ENCODE measurements at places on chromosomes 1 and 21.
A peak's percentile ranks its signal among the peaks of the same experiment; 100 is the strongest.

DNA sequence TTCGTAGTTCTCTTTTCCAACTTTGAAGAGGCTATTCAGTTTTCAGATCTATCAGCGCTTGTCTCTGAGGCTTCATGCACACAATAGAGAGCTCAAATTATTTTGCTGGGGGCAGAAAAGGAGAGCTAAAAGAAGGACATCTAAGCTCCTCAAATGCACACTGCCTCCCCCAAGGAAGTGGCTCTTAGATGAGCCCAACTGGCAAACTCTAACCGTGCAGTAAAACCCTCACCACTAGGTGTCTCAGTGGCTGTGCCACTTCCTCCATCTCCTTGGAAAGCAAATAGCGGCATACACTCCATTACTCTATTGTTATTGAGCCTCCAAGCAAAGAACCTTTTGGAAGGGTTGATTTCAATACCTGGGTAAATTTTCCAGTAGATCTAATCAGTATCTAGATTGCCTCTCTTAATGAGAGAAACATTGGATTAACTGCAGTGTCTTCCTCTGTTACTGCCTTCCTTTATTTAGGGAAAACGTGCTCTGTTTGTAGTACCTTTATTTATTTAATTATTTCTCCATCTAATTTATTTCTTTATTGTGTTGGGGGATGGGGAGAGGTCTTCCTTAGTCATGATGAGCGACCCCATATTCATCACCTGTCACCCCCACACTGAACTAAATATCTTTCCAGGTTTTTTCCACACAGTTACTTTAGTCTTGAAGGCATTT is 9.2 kb upstream of the SFPQ start:
- peak; percentile 78 for DNase-seq

DNA sequence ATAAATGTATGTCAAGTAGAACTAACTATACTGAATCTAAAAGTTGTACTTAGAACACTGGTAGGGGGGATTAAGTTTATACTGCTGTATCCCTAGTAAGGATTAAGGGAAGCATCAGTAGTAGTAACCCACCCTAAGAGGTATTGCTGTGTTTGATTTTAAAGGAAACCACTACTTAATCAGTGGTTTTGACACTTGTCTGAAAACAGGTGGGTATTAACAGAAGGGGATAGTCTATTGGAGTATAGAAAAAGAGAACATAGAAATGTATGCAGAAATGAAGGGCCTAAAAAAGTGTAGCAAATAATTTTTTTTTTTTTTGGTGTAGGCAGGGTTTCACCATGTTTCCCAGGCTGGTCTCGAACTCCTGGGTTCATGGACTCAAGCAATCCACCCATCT is 2.2 kb downstream of the MIGA1 start:
- DNase-seq: no peak

GRCh38 chr21:33755354-33755753 is 113.1 kb downstream of the ITSN1 start:
- no peak for DNase-seq

GRCh38 chr1:10402729-10403274 is 3.9 kb downstream of the PGD start:
- DNase-seq: no peak

DNA sequence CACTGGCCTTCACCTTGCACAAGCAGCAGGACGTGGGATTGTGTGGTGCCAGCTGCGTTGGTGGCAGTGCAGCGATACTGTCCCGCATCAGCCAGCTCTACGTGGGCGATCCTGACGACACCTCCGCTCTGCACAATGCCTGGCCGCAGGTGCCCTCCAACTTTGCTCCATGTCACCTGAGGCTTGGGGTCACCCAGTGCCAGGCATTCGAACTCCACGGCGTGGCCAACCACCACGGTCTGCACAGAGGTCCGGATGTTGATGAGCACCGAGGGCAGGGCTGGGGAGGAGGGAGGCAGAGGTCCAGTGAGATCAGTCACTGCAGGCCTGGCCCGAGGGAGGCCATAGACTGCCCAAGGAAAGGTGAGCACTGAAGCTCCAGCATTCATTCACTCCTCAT is 22.6 kb downstream of the LDLRAD2 start:
- DNase-seq: no peak

DNA sequence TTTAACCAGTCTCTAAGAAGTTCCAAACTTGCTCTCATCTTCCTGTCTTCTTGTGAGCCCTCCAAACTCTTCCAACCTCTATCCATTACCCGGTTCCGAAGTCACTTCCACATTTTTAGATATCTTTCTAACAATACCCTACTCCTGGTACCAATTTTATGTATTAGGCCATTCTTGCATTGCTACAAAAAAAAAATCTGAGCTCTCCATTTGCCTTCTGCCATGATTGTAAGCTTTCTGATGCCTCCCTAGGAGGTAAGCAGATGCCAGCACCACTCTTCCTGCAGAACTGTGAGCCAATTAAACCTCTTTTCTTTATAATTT is 91.5 kb upstream of the ARTN start:
- DNase-seq: no peak

DNA sequence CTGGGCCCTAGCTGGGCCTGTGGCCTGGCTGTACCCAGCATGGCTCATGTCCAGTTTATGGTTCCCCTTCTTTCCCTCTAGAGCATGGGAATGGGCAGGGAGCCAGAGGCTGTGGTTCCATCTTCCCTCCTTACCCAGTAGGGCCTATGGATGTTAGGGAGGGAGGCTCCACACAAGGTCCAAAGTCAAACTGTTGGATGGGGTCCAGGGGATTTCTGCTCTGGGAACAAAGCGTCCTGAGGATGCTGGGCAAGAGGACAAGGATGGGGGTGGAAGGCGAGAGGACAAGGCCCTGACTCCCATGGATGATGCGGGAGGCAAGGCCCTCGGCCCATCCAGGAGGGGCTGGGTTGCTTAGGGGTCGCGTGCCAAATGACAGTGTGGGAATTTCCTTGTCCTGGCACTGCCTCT is 17.3 kb downstream of the CSF1 start:
- DNase-seq: no peak

- DNase-seq: no peak
These were observed 2.0 kb downstream of the PBX1 start for GRCh38 chr1:164561007-164561406.

DNA sequence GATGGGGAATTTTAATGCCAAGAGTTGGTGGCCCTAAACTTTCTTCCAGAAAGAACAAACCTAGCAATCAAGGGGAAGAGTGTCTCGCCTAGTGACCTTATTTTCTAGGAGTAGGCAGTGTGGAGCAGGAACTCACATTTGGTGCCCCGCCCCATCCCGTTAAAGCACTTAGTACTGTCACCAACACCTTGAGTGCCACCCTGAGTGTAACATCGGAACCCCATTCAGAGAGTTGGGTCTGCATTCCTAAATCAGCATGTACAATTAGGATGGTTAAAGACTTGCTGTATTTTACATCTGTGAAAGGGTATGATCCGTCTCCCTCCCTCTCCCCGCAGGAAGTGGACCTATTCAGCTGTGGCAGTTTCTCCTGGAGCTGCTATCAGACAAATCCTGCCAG is 15.5 kb downstream of the ETS2 start:
- no peak for DNase-seq

DNA sequence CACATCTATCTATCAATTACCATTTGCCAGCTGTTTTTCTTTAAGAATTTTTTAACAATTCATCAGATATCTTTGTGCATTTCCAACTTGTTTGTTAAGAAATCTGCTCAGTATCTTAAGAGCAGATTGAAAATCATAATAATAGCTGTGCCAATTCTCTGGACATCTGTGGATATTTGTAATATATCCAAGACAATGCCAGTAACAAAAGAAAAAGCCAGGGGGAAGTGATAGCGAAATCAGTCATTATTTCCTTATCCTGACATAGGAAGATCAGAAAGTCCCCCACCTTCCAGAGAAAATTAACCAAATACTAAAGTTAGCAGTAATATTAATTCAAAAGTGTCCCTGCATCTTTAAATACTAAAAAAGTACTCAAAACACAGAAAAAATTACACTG is 217.1 kb downstream of the RERE start:
- DNase-seq: no peak

DNA sequence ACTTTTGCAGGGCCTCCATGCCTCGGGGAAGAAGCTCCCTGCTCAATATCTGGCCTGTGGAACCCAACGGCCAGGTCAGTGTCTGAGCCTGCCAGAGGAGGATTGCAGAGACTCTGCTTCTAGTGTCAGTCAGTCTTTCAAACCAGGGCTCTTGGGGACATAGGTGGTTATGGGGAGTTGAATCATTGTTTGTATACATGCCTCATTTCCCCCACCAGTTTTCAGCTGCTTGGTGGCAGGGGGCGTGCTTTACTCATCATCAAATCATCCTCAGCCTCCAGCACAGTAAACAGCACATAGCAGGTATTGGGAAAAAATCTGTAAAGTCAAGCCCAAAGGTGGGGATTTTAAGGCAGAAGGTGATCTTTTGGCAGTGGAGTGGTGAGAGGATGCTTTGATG is 17.4 kb upstream of the FAM89A start:
- DNase-seq: no peak

DNA sequence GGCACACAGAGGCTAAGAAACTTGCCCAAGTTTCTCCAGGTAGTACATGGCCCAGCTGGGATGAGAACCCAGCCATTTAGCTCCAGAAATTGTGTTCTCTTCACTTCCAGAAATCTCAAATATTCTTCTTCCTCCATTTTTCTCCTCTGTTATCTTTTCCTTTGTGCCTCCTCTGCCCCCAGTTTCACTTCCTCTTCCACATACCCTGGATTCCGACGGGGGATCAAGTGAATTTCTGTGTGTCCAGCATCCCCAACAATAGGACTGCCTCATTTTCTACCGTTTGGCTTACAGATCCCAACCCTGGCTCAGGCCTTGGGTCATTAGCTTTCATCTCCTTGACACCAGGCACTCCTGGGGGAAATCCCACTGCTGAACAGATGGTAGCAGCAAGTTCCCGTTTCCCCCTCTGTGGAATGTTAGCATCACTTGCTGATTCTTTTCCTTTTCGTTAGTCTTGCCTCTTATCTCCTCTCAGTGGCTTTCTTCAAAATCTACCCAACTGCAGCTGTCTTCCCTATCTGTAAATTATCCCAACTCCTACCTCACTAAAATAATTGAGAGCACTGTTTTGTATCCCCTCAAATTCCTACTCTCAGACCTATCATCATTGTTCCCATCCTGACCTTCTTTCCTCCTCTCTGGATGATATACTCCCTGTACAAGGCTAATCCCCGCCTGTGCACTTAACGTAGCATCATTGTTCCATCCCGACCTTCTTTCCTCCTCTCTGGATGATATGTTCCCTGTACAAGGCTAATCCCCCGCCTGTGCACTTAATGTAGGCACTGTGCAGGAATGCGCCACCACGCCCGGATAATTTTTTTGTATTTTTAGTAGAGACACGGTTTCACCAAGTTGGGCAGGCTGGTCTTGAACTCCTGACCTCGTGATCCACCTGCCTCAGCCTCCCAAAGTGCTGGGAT is 36.5 kb downstream of the SCCPDH start:
- no peak for DNase-seq

- no peak for DNase-seq
These were observed 698.6 kb upstream of the B3GALT2 start for GRCh38 chr1:193884848-193885558.

DNA sequence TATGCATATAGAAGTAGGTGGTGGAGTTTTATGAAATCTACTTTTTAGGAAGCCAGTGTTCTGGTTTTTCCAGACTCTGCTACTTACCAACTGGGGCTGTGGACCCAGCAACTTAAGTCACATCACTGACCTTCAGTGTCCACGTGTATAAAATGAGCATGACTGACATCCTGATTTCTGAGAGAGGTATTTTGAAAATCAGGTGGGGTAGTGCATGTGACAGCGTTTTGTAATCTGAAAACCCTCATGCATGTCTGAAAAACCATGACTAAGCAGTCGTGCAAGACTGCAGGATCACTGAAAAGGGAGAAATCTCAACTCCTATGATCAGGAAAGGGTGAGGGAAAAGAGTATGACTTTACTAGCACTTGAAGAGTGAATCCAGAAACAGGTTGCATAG is 26.1 kb downstream of the CR1L start:
- DNase-seq: no peak

GRCh38 chr1:107138767-107139445 is 1.9 kb upstream of the NTNG1 start:
- no peak for DNase-seq

DNA sequence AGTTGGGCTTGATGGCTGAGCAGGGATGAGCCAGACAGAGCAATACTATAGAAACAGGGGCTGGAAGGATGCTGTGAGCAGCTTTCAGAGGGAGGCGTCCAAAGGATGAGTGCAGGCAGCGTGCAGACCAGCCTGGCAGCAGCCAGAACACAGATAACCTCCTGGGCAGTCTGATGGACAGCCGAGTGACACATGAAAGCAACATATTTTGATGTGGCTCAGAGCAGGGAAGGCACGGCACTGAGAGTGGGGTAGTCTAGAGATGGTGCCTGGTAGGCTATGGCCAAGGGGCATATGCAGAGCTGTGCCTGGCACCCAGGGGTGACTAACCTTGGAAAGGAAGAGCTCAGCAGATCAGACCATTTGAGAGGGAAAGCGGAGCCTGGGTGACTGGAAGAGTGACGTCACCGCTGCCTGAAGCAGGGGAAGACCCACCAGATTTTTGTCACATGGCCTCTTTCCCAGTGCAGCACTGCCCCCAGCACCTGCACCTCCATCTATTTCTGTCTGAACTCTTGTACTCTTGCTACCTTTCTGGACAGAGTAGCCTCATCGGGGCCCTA is 3.6 kb downstream of the PINK1 start:
- no peak for DNase-seq

- no peak for DNase-seq
These were observed 838.9 kb downstream of the USP25 start for GRCh38 chr21:16568661-16569060.

GRCh38 chr1:47445823-47446550 is 8.1 kb downstream of the FOXD2 start:
- no peak for DNase-seq
